Left kidney (tissue), 8 donors: ENCODE measurements at places on chromosomes 16 and 17.

GRCh38 chr17:71409712-71410111, 711.1 kb upstream of the SOX9 start:
- DNase-seq: no peak

GRCh38 chr16:57377080-57377841, 5.0 kb downstream of the CX3CL1 start:
- no peak for DNase-seq

DNA sequence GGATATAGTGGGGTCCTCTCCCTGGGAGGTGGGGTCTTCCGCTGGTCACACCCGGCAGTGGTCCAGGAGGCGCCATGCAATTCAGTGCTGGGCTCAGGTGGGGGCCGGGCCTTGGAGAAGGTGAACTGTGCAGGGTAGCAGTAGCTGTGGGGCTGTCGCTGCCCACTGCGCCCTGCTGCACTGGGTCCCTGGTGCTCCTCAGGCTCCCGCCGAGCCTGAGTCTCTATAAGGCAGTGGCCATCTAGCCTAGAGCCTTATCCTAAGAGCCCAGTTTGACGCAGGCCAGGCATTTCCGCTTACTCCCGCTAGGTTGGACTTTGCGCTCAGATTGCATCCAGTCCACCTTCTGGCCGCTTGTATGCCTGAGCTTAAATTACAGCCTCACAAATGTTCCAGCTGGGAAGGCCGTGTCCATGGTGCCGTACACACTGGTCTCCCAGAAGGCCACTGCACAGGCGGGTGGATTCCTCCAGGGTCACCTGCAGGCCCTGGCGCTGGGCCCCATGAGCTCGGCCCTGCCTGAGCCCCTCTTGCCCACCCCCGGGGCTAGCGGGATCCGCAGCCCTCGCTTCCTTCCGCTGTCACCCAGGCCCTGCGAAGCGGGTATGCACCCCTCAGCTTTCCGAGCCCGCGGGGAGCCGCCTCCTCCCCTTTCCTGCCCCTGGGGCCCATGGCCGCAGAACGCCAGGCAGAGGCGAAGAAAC, 1762.2 kb downstream of the TP53TG3F start:
- DNase-seq: no peak

DNA sequence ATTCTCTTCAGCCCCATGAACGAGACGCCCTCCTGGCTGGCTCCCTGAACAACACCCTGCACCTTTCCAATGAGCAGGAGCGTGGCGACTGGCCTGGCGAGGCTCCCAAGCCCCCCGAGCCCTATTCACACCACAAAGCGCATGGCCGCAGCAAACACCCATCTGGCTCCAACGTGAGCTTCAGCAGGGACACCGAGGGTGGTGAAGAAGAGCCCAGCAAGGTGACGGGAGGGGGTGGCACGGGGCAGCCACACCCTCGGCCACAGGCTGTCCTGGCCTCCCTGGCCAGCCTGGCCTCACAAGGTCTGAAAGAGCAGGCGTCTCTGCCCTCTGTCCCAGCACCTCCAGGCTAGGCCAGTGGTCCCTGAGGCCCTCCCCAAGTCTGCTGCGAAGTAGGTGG, 23.7 kb downstream of the CASKIN2 start:
- DNase-seq: no peak

DNA sequence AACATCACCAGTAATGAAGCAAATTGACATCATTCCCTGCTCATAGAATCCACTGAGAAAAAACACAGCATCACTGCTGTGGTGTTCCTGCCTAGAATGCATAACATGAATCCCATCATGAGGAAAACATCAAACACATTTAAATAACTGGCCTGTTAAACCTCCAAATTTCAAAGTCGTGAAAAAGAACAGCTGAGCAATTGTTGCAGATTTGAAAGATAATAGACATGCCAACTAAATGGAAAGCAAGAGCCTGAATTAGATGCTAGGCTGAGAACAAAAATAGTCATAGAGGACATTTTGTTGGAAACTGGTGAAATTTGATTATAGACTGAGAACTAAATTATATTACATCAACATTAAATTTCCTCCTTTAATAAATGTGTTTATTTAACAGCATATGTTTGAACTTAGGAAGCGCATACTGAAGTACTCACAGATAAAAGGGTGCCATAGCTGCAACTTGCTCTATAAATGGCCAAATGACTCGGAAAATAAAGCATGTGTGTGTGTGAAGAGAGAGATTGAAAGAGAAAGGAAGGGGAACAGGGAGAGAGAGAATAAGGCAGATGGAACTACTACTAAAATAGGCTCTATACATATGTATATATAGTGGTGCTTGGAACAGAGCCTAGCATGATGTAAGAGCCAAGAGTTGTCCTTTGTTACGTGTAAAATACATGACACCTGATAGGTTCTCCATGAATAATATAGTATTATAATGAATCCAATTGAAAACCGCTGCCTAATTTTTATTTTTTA, 305.0 kb upstream of the MON1B start:
- no peak for DNase-seq

- DNase-seq: peak; percentile 57
Measured at GRCh38 chr17:28726226-28726626, at the start of gene TLCD1. Gene TLCD1, minus strand, starts transcription at chr17:28726233. Its CDS starts 136 bp downstream, at chr17:28726097.

DNA sequence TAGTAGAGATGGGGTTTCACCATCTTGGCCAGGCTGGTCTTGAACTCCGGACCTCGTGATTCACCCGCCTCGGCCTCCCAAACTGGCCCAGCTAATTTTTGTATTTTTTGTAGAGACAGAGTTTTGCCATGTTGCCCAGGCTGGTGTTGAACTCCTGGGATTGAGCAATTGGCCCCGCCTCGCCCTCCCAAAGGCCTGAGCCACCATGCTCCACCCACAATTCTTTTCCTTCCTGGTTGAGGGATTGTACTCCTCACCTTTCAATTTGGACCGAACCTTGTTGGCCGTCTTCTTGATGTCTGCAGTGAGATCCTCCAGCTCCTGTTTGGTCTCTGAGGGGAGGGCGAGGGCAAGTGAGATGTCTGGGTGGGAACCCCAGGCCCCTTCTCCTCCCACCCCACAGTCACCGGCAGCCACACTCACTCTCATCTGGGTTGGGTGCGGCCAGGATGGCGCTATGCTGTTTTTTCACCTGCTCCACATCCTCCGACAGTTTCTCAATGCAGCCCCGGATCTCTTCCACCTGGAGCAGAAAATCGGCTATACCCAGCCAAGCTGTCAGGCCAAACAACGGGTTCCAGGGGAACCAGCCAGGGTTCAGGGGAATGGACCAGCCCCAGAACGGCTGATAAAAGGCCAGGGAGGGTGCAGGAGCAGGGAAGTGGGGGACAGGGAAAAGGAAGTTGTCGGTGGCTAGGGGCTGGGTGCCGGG, 9.6 kb downstream of the STX1B start:
- DNase-seq: no peak

GRCh38 chr17:28511858-28512461, 5.8 kb downstream of the FOXN1 start:
- DNase-seq: no peak

GRCh38 chr16:51113236-51114125, 37.6 kb downstream of the SALL1 start:
- DNase-seq: no peak

GRCh38 chr16:65521633-65522328, 399.9 kb upstream of the CDH11 start:
- no peak for DNase-seq

DNA sequence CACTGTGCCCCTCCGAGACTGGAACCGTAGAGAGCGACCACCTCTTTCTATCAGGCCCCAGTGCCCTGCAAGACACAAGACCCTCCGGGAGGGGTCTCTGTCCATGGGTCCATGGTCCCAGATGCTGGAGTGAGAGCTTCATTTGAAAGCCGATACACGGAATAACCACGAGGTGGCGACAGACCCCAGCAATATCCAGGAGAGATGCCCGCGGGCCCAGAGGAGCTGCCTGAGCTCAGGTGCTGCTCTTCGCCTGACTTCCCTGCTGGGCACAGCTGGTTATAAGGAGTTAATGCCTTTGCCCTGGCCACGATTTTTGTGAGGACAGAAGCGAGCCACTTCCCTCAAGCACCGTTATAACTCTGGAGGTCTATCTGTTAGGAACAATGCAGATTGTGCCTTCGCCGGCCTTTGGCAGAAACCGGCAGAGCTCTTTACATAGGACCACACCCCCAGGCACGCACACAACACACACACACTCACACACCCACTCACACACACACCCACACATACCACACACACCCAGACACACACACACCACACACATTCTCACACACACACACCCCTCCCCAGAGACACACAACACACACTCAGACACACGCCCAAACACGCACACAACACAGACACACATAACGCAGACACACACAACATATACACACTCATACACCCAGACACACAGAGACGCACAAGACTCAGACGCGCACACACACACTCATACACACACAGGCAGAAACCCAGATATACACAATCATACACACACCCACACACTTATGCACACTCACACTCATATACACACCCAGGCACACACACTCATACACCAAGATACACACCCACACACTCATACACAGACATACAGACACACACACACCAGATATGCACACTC, 436.4 kb downstream of the SOX9 start:
- DNase-seq: peak; percentile 70

GRCh38 chr16:76175718-76176117, 101.5 kb upstream of the CNTNAP4 start:
- DNase-seq: no peak

- no peak for DNase-seq
Measured at GRCh38 chr17:6712854-6713129, 377 bp downstream of the SLC13A5 start.

DNA sequence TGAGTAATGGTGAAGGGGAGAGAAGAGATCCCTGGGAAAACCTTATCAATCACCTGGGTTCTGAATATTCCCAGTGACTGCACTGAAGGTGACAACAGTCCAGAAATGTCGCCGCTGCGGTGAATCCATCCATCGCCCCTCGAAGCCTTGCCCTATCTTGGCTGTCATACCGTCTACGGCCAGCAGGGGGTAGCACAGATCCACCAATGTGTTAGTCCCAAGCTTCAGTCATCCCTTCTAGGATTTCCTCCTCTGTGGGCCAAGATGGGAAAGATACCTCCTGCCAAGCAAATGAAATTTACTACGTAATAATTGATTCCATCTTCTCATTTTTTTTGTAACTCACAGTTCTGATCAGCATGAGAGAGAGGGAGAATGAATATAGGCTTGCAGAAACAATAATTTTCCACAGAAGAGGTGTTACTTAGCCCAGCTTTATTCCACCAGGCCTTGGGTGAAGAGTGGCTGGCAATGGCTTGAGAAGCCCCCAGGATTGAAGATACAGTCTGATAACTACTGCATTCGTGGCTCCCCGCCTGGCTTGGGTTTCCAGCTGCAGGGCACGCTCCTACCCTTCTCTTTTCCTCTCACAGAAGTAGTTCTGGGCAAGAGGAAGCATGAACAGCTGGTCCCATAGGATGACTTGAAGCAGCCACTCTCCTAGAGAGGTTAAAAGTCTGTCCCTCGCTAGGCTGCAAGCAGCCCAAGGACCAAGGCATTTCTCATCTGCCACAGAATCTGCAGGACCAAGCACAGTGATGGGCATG, 2.6 kb upstream of the FMNL1 start:
- DNase-seq: peak; percentile 83

DNA sequence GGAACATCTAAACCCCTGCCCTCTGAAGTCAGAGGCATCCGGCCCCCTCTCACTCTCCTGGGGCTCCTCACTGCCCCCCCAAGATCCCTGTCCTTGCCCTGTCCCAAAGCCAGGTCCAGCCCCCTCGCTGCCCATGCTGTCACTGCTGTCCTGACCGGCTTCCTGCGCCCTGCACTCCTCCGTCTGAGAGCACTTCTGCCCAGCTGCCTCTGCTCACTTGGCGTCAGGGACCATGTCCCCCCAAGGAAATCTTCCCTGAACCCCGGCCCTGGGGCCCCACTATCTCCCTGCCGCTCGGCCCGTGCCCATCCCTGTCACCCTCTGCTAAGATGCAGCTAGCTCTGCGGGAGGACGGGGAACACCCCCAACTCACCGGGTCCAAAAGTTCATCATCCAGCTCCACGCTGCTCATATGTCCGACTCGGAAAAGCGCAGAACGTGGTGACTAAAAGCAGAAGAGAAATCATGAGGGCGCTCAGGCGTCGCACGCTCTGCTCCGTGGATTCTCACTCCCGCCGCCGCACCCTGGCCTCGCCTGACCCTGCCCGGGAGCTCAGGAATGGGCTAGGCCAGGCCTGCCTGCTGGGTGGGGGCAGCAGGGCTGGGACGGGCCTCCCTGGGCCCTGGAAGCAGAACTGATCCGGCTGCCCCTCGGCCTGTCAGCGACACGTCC, 9.8 kb downstream of the CLCN7 start:
- no peak for DNase-seq

DNA sequence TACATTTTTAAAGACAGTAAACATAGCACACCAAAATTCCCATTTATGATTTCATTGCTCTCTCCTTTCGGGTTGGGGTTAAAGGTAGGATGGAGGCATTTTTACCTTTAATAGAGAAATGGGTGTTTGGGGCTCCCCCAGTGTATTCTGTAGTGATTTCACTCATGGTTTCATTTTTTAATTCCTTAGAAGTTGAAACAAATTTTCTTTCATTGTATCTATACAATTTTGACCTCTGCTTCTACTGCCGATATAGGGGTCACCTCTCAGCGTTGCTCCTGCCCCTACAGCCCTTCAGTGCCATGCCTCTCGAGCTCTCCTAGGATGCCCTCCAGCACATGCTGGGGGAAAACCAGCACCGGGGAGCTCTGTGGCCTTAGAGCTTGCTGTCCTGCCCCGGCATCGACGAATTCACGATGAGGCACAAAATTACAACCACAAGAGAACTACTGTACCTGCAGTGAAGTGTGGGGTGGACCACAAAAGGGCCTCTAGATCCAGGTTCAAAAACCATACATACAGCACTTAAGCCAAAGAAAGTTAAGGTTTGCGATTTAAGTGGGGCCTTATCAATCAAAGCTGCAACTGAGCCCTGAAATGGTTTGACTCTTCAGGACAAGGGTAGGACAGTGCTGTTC, 39.3 kb downstream of the LITAFD start:
- no peak for DNase-seq

- DNase-seq: no peak
Measured at GRCh38 chr16:85017151-85017550, 5.8 kb upstream of the ZDHHC7 start.

GRCh38 chr17:12730421-12730820, 58.9 kb upstream of the ARHGAP44 start:
- no peak for DNase-seq

DNA sequence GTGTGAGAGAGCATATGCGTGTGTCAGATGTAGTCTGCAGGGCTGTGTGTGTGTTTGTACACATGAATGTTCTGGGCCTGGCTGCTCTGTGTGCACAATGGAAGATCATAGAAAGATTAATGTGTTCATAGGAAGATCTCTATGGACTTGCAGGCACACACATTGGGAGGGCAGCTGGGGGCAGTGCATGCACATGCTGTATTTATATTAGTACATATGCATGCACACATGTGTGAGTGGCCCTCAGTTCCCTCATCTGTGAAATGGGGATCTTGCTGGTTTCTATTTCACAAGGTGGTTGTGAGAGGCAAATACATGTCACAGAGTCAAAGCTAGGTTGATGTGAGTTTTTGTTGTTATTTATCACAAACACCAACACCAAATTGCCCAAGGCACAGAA, 2.1 kb downstream of the CA7 start:
- DNase-seq: no peak

GRCh38 chr16:9081843-9082242, 9.6 kb upstream of the HAPSTR1 start:
- no peak for DNase-seq
